ENCODE measurements at places on chromosomes 11 and 22.

DNA sequence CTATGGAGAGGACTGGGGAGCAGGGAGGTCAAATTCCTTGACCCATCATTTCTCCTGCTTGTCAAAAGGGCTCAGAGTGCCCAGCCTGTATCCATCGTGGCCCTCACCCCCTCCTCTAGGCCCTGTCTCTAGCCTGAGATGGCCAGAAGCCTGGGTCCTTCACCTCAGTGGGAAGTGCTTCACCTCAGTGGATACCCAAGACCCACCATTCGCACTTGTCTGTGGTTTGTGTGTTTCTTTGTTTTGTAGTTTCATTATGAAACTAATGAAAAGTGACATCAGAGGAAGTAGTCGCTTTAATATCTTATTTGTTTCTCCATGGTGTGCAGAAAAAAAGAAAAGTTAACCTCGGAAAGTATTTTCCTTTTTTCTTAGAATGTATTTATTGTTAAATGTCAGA lies 194.0 kb upstream of the CADM1 start:
- DNase-seq, result no peak

- no peak for DNase-seq
Observed at GRCh38 chr11:73531386-73531785, 66.5 kb downstream of the FAM168A start.

DNA sequence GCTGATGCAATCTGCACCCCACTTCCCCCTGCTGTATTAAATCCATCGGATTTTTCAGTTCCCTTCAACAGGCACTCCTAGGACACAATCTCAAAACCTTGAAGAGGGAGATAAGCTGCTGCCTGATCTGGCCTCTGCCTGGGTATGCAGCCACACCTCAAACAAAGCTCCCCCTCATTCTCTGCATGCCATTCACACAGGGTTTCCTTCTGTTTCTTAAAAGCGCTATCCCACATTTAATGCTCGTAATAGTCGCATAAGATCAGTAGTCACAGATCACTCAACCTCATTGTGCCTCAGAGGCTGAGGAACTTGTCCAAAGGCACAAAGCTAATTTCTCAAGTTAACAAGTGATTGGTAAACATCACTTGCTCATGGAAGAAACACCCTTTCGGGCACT lies 34.0 kb downstream of the UQCR10 start:
- no peak for DNase-seq

DNA sequence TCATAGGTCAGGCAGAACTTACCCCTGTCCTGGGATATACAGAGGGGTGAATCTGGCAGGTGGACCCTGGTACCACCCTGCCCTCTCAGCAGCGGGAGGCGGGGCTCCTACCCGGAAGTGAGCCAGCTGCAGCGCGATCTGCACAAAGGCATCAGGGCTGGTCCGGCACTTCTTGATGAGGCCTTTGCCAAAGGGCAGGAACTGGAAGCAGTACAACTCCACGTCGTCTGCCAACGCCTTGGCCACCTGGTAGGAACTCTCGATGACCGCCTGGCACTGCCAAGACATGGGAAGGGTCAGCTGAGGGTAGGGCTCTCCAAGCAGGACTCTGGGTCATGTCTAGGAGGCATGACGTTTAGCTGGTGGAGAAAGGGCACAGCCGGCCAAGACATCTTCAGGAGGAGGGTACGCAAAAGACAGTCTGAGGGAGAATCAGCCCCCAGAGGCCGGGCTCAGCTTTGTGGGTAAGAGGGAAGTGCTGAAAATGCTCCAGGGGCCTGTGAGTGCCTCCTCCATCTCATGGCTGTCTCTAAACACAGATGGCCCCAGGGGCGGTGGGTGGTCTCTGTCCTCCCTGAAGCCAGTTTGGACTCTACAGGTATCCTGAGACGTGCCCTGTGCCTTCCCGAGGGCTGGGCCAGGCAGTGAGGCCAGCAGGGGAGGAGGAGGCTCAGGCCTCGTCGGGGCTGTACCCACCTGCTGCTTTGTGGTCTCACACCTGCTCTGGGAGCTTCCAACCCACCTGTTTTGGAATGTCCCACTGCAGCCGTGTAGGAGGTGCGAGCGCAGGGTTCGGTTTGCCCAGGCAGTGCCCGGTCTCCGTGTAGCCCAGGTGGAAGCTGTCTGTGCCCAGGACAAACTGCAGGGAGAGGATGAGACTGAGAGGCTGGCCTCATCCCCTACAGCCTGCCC lies 6.7 kb downstream of the CPT1B start:
- no peak for DNase-seq

- DNase-seq, result no peak
Observed at GRCh38 chr11:66324664-66325063, 7.8 kb upstream of the CD248 start.

- no peak for DNase-seq
Observed at GRCh38 chr11:44858796-44859527, 91.7 kb downstream of the TP53I11 start.

DNA sequence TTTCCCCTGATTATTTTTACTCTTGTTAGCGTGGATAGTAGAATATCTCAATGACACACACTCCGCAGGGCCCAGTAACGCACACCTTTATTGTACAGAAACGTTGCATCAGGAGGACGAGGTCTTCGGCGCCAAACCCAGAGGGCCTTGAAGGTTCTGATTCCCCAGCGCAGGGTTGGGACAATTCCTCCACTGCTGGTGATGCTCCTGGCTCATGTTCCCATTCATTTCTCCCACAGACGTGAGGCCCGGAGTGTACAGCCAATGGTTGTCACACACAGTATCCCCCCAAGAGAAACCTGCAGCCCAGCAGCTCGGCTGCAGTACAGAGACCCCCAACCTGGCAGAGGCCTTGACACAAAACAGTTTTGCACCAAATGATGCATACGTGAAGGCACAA lies 6.1 kb upstream of the ANO1 start:
- no peak for DNase-seq

GRCh38 chr11:69333149-69333710 lies 39.3 kb downstream of the MYEOV start:
- DNase-seq, result no peak

DNA sequence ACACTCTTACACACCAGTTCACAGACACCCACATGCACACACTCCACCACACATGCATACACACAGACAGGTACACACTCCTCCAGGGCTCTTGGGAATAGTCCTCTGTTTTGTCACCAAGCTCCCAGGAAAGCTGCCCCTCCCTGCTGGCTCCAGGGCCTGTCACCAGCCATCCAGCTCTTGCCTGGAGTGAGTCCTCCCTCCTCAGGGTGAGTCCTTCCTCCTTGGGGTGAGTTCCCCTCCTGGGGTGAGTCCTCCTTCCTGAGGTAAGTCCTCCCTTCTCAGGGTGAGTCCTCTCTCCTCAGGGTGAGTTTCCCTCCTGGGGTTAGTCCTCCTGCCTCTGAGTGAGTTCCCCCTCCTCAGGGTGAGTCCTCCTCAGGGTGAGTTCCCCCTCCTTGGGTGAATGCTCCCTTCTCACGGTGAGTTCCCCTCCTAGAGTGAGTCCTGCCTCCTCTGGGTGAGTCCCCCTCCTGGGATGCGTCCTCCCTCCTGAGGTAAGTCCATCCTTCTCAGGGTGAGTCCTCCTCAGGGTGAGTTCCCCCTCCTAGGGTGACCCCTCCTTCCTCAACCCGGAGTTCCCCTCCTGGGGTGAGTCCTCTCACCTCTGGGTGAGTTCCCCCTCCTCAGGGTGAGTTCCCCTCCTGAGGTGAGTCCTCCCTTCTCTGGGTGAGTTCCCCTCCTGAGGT lies 100.6 kb upstream of the FGF3 start:
- no peak for DNase-seq

- no peak for DNase-seq
Observed at GRCh38 chr11:58731819-58732218, at the start of gene GLYAT. TSS of gene GLYAT (minus strand) at chr11:58731943. CDS start at chr11:58724496, 7,447 bp downstream.

GRCh38 chr11:6440906-6441358 lies at the start of gene HPX:
TSS of gene HPX (minus strand) at chr11:6440987. CDS start at chr11:6440963, 24 bp downstream.
- DNase-seq, result no peak

GRCh38 chr22:27990879-27991278 lies 71.8 kb upstream of the PITPNB start:
- DNase-seq, result no peak

DNA sequence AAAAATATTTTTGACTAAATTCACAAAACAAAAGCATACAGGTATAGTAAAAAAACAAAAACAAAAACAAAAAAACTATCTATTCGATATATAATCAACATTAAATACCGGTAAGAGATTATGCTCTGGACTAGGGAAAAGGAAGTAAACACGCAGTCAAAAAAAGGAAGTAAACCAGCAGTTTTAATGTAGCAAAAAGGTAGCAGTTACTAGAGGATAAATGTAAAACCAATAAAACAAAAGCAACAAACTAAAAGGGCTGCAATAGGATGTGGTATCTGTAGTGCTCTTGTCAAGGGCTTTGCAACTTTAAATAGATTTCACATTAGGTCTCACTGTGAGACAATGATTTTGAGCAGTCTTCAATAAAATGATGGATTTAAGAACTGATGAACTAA lies 2.4 kb downstream of the TRIM22 start:
- no peak for DNase-seq

- no peak for DNase-seq
Observed at GRCh38 chr22:43473031-43473430, 61.2 kb downstream of the MPPED1 start.

- no peak for DNase-seq
Observed at GRCh38 chr11:102798012-102798746, at the start of gene MMP1. TSS of gene MMP1 (minus strand) at chr11:102798160. CDS start at chr11:102798092, 68 bp downstream.

GRCh38 chr11:30893318-30893717 lies 307.2 kb upstream of the MPPED2 start:
- DNase-seq, result no peak

- DNase-seq, result no peak
Observed at GRCh38 chr11:130765951-130766649, 150.2 kb downstream of the SNX19 start.

DNA sequence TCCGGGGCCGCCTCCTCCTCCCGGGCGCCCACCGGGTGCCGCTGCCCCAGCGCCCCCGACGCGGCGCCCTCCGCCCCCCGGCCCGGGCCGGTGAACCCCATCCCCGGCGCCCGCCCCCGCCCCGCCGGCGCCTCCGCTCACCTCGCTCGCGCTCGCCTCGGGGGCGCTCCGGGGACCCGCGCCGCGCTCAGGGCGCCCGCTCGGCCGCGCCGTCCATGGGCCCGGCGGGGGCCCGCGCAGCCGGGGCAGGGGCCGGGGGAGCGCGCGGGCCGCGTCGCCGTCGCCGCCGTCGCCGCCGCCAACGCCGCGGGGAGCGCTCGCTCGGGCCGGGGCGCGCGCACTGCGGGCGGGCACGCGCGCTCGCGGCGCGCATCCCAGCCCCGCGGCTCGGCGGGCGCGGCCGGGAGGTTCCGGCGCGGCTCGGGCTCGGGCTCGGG lies 293 bp downstream of the DUSP8 start:
- no peak for DNase-seq

- DNase-seq, result no peak
Observed at GRCh38 chr11:65844231-65844872, 10.6 kb downstream of the SNX32 start.

DNA sequence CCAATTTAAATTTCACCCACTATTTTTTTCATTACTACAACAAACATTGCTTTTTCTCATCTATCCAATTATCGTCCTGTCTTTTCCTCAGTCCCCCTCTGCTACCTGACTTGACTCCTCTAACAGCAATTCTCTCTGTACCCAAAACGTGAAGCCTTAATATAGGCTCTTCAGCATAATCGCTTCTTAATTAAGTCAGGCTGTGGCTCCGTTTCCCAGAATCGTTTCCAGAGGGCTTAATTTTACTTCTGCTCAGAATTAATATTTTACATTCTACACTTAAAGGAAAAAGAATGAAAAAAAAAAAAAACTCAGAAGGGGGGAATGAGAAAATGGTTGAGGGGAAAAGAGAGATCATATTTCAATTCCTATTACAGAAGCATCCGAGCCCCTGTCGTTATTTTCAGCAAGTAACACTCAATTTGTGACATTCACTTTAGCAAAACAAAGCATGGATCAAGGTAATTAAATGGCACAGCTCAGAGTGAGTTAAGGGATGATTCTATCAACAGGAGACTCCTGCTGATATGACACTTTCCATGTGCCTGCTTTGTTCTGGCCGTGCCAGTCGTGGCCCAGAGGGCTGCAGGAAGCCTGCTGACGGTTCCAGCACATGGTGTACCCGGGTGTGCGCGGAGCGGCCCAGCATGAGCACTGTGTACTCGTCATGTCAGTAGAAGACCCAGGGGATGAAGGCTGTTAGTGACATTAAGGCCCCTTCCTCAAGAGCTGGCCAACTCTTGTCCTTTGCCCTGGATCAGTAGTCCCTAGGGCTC lies 272.5 kb downstream of the NTM start:
- DNase-seq, result no peak

- no peak for DNase-seq
Observed at GRCh38 chr22:33666961-33667619, 253.2 kb downstream of the LARGE1 start.

GRCh38 chr22:48391820-48392219 lies 1435.9 kb downstream of the BRD1 start:
- no peak for DNase-seq

DNA sequence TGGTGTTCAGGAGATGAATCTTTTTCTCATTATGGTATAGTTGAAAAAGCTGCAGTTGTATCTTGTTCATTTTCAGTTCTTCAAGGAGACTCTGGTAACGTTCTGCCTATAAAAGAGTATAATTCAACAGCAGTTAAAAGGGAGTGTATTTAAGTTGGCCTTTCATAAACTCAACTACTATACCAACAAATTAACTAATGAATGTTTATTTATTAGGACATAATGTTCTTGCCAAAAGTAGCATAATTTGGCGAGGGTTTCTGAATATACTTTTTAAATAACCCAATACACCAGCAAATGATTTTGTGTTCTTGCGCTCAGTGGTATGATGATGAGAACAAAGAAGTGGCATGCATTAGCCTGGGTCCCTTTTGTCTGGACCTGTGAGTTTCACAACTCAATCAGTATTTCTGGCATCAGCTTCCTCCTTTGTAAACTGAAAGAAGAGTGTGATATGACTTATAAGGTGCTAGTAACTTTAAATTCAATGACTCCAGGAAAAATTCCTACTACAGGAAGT lies 10.9 kb downstream of the SMC1B start:
- no peak for DNase-seq

DNA sequence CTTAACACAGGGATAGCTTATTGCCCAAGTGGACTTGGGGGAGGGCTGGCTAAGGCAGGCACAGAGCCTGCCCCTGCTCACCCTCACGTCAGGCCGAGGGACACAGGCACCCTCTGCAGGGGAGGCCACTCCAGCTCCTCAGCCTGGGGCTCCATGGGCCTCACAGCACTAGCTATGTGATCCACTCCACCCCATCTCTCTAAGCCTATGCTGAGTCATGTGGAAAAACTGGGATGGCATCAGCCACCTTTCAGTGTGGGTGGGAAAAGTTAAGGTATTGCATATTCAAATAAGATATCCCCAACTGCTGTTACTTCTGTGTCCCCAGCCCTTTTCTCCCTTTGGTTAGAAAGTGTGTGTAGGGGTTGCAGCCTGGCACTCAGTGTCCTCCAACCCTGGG lies 22.3 kb downstream of the RANGAP1 start:
- DNase-seq, result no peak

- DNase-seq, result no peak
Observed at GRCh38 chr11:61780581-61781162, 11.7 kb downstream of the TMEM258 start.

All from stimulated activated CD8-positive, alpha-beta memory T cell treated with anti-CD3 and anti-CD28 coated beads, Interleukin-4, amount 100 ng/mL, for 24 hours (primary cell).